ENCODE measurements at places on chromosomes 3 and 15.

GRCh38 chr15:35522061-35522460, 23.9 kb downstream of the DPH6 start:
- no peak for DNase-seq

DNA sequence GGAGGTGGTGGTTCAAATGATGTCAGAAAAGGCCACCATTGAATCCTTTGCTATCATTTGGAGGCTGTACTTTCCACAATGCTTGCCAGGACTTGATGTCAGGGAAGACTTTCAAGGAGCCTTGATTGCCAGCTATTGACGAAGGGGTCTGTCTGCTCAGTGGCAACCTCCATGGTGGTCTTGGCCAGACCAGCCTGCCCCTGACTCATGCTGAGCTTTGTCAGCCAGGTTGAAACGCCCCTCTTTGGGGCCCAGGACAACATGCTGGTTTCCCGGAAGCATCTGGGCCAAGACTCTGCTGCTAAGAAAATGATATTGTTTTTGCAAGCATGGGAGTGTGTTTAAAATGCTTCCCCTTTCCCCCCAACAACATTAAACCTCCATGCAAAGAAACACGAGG, 26.7 kb downstream of the CGNL1 start:
- DNase-seq: no peak

DNA sequence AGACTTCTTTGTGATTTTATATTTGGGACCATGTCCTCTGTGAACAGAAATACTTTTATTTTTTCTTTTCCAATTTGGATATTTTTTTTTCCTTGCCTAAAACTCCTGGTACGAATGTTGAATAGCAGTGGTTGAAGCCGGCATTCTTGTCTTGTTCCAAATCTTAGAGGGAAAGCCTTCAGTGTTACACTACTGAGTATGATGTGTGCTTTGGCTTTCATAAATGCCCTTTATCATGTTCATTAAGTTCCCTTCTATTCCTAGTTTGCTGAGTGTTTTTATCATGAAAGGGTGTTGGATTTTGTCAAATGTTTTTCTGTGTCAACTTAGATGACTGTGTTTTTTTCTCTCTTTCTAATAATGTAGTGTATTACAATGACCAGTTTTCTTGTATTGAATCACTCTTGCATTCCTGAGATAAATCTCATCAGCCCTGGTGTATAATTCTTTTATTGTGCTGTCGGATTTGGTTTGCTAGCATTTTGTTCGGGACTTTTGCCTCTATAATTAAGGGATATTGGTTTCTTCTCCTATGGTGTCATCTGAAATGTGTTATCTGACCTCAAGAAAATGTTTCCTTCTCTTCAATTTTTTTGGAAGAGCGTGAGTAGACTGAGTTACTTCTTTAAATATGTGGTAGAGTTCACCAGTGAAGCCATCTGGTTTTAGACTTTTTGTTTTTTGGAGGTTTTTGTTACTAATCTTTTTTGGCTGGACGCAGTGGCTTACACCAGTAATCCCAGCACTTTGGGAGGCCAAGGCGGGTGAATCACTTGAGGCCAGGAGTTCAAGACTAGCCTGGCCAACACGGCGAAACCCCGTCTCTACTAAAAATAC, 33.3 kb downstream of the MAP1A start:
- DNase-seq: no peak

- DNase-seq: no peak
Measured at GRCh38 chr15:75776065-75776423, 63.4 kb upstream of the CSPG4 start.

- DNase-seq: no peak
Measured at GRCh38 chr3:119774444-119774843, 7.5 kb upstream of the NR1I2 start.

DNA sequence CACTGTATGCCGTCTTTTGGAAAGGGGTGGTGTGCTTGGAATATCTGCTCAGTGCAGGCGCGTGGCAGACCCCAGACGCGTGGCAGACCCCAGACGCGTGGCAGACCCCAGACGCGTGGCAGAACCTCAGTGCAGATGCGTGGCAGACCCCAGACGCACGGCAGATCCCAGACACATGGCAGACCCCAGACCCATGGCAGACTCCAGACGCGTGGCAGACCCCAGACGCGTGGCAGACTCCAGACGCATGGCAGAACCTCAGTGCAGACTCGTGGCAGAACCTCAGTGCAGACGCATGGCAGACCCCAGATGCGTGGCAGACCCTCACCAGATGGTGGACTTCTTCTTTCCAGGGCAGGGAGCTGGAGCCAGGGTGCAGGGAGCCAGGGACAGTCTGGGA, 637 bp upstream of the MUC4 start:
- DNase-seq: no peak

DNA sequence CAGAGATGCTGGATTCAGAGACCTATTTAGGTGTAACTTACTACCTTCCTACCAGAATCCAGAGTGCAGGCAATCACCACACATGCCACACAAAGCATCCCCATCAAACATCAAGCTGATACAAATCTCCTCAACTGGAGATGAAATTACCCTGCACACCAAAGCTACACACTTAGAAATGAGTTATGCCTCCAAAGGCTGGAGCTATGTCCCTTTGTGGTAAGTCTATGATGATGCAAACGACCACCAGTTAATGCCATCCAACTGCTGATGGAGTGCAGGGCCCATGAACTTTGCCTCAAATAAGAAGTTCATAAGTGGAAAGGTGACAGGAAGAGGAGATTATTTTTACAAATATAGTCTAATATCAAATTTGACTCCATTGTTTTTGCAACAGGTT, 38.1 kb downstream of the PDZRN3 start:
- no peak for DNase-seq

GRCh38 chr15:64991536-64992135, 1.9 kb upstream of the SPG21 start:
- no peak for DNase-seq
